Activated B cell treated with CpG ODN at 0.5 μM for 24 hours (primary cell): ENCODE measurements at places on chromosomes 11 and 22.
A peak's percentile ranks its signal among the peaks of the same experiment; 100 is the strongest.

GRCh38 chr11:37512156-37512780, 914.2 kb upstream of the RAG2 start:
- no peaks in the 10 kb centered on the region for H3K27me3 ChIP-seq
- no peaks in the 10 kb centered on the region for H3K36me3 ChIP-seq
- DNase-seq, result no peak
- H3K27ac ChIP-seq, result no peak overlapping the region
- H3K4me1 ChIP-seq, result no peaks in the 10 kb centered on the region

- no peak overlapping the region for H3K27ac ChIP-seq
- H3K36me3 ChIP-seq, result no peaks in the 10 kb centered on the region
Measured at GRCh38 chr22:32830473-32830872, 29.0 kb downstream of the TIMP3 start.

DNA sequence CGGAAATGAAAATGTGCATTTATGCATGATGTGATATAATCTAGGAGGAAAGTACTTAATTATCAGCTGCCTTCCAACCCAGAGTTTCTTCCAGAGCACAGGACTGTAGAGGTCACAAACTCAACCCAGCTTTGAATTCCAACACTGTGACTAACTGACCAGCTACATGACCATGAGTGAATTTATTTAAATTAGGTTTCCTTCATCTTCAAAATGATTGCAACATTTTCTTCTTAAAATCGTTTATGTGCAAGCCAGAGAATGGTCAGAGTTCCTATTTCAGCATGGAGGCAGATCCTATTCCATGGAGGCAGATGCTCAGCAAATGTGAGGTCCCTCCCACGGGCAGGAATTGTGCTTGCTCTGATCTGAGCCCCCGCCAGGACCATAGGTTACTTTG, 42.4 kb downstream of the OSBP start:
- no peaks in the 10 kb centered on the region for H3K27me3 ChIP-seq
- no peak for DNase-seq
- no peak overlapping the region for H3K4me3 ChIP-seq
- no peak overlapping the region for H3K27ac ChIP-seq
- H3K4me1 ChIP-seq, result no peaks in the 10 kb centered on the region
- peaks cover 35% of the 10 kb centered on the region for H3K36me3 ChIP-seq

- H3K27me3 ChIP-seq, result peaks cover 13% of the 10 kb centered on the region
- H3K27ac ChIP-seq, result no peak overlapping the region
- no peak overlapping the region for H3K4me3 ChIP-seq
- no peaks in the 10 kb centered on the region for H3K4me1 ChIP-seq
Measured at GRCh38 chr22:32448980-32449379, 15.3 kb downstream of the BPIFC start.

GRCh38 chr11:57638811-57639320, 10.8 kb downstream of the YPEL4 start:
- H3K4me3 ChIP-seq, result peak overlapping the region; percentile 86
- no peak for DNase-seq
- peaks cover 27% of the 10 kb centered on the region for H3K4me1 ChIP-seq

DNA sequence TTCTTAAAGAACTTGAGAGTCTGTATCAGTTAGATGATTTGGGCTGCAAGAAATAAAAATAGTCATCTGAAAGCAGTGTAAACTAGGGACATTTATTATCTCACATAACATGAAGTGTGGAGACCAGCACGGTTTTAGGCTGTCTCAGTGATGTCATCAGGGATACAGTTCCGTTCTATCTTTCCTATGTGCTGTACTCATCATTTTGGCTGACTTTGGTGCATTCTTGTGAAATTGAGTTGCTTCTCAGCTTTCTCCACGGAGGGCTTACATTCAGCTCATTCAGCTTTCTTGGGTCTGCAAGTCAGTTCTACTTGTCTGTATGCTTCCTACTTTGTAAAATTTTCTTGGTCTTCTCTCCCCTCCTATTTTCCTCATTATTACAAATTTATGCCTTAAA, 51.8 kb upstream of the LIN7C start:
- H3K4me3 ChIP-seq, result no peak overlapping the region
- no peak for DNase-seq
- H3K27ac ChIP-seq, result no peak overlapping the region
- H3K27me3 ChIP-seq, result no peaks in the 10 kb centered on the region
- H3K4me1 ChIP-seq, result no peaks in the 10 kb centered on the region

DNA sequence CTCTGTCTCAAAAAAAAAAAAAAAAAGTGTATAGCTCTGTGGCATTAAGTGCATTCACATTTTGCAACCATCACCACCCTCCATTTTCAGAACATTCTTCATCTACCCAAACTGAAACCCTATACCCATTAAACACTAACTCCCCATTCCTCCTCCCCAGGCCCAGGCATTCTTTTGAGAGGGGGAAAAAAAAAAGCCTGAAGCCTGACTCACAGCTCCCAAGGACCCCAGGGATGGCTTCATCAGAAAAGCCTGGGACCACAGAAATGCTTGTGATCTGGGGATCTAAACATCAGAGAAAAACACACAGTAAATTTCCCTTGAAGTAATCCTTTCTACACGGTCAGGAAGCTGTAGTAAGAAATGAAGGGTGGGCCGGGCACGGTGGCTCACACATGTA, 10.7 kb upstream of the GTSE1 start:
- no peaks in the 10 kb centered on the region for H3K27me3 ChIP-seq
- no peak overlapping the region for H3K27ac ChIP-seq
- H3K4me1 ChIP-seq, result peaks cover 47% of the 10 kb centered on the region
- DNase-seq, result no peak

DNA sequence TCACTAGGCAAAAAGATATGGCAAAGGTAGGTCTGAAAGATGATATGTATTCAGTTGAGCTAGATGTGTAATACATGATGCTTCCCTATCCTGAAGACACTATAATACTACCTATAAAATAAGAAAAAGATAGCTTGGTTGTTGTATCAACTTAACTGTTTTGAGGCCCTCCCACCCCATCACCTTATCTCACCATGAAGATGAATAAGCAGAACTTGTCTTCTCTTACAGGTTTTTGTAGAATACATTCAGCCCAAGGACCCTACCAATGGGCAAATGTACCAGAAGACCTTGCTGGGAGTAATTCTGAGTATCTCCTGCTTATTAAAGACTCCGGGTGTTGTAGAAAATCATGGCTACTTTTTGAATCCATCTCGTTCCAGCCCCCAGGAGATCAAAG, 13.9 kb downstream of the UBE4A start:
- no peak overlapping the region for H3K4me3 ChIP-seq
- peaks cover 97% of the 10 kb centered on the region for H3K36me3 ChIP-seq
- no peak overlapping the region for H3K27ac ChIP-seq
- DNase-seq, result no peak

- no peak overlapping the region for H3K4me3 ChIP-seq
- peaks cover 17% of the 10 kb centered on the region for H3K27me3 ChIP-seq
- no peaks in the 10 kb centered on the region for H3K36me3 ChIP-seq
- H3K4me1 ChIP-seq, result no peaks in the 10 kb centered on the region
- DNase-seq, result no peak
Measured at GRCh38 chr22:25898707-25899365, 156.8 kb downstream of the MYO18B start.

DNA sequence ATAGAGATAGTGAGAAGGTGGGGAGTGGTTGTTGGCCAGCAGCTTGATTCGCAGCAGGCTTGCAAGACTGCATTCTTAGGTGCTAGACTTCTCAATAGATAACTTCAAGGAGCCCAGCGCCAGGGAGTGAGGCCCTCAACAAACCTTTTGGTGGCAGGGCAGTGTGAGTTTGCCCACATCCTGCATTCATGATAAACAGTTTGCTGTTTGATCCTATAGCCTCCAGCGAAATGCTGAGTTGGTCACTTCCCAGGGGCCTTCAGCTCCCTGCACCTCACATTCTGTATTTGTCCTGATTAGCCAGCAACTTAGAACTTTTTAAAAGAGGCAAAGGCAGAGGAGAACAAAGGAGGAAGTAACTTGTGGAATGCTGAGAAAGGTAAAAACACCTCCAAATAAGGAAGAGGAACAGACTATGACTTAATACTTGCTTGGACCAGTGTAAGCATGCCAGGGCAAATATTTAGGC, 25.1 kb downstream of the OR10A6 start:
- peaks cover 21% of the 10 kb centered on the region for H3K27me3 ChIP-seq
- no peaks in the 10 kb centered on the region for H3K4me1 ChIP-seq
- no peak overlapping the region for H3K27ac ChIP-seq

DNA sequence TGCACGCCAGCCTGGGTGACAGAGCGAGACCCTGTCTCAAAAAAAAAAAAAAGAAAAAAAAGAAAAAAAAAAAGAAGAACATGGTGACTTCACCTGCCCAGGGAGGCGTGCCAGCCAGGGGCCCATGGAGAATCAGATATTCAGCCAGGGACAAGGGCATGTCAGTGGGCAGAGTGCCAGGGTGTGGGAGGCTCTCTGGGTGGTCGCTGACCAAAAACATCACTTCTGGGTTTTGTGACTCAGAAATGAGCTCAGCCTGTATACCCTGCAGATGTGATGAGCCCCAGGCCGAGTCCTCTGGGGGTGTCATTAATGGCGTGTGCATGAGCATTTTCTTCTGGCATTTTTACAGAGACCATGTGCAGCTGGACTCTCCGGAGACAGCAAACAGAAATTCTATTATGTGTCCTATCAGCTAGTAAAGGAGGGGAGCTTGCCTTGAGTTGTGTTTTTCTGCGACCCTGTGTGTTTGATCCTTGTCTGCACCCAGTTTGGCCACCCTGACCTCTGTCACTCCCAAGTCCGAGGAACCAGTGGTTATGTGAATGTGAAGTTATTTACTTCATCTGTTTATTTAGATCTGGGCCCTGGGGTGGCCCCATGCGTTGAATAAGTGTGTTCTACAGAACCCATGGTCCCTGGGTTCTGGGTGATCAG, 53.6 kb downstream of the BCR start:
- no peak overlapping the region for H3K27ac ChIP-seq
- peaks cover 20% of the 10 kb centered on the region for H3K4me1 ChIP-seq
- H3K36me3 ChIP-seq, result peaks cover 9% of the 10 kb centered on the region
- no peak overlapping the region for H3K4me3 ChIP-seq
- no peaks in the 10 kb centered on the region for H3K27me3 ChIP-seq

DNA sequence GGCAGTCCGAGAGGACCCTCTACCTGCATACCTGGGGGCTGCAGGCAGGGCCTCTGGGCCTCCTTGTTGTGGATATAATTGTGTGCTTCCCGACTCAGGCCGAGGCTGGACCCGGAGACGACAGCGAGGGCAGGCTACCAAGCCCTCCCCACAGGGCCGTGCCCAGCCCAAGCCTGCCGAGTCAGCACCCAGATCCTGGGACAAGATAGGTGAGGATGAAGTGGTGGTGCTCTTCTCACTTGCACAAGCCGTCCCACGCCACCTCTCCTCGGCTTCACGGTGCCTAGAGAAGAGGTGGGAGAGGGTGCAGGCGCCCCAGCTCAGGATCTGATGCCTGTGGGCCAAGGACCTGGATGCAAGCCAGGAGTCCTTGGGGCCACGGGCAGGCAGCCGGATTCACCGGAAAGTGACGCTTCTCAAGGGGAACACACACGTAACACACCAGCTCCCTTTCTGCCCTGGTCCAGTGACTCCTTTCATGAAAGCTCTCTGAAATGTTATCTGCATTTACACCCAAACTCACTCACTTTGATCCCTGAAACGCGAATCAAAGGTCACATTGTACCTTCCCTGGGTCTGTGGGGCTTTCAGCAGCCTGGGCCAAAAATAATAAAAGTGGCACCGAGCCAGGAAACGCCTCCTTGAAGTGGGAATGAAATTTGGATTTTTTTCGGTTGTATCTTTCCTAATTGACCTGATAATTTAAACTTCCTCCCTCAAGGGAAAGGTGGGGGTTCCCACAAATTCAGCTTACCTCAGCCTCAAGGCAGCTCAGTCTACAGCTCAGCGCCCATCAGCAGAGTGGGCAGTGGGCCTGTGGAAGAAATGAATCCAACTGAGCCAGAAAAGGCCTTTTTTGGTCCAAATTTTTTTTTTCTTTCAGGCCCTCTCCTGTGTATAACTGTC, 1.1 kb upstream of the GNB1L start:
- peaks cover 10% of the 10 kb centered on the region for H3K36me3 ChIP-seq
- DNase-seq, result peak; percentile 34
- H3K27me3 ChIP-seq, result no peaks in the 10 kb centered on the region
- peak overlapping the region; percentile 91 for H3K4me3 ChIP-seq
- peaks cover 39% of the 10 kb centered on the region for H3K4me1 ChIP-seq

GRCh38 chr11:45017329-45017728, 66.6 kb upstream of the TP53I11 start:
- no peaks in the 10 kb centered on the region for H3K36me3 ChIP-seq
- peaks cover 6% of the 10 kb centered on the region for H3K27me3 ChIP-seq
- H3K27ac ChIP-seq, result no peak overlapping the region
- no peak overlapping the region for H3K4me3 ChIP-seq
- H3K4me1 ChIP-seq, result peaks cover 25% of the 10 kb centered on the region
- DNase-seq, result no peak

DNA sequence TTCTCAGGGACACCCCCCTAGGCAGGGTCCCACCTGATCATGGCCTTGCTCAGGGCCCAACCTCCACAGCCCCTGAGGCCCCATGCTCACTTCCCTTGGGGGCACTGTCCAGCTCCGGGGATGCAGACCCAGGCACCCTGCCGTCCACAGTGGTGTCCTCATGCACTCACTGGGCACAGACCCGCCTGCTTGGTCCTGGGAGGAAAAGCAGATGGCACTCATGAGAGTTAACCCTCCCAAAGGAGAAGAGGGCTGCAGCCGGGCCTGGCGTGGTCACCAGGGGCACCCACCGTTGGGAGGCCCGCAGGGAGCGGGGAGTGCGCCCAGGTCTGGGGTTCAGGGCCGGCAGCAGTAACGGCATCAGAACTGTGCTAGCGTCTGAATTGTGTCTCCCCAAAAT, 1270.9 kb downstream of the BRD1 start:
- H3K4me3 ChIP-seq, result no peak overlapping the region
- no peaks in the 10 kb centered on the region for H3K27me3 ChIP-seq
- no peak overlapping the region for H3K27ac ChIP-seq

GRCh38 chr11:94417386-94417987, 16.3 kb upstream of the GPR83 start:
- no peaks in the 10 kb centered on the region for H3K27me3 ChIP-seq
- H3K4me3 ChIP-seq, result no peak overlapping the region
- H3K27ac ChIP-seq, result no peak overlapping the region
- peaks cover 57% of the 10 kb centered on the region for H3K36me3 ChIP-seq
- no peaks in the 10 kb centered on the region for H3K4me1 ChIP-seq

- peak within 1 kb of the TSS; percentile 77 for H3K4me3 ChIP-seq
- H3K36me3 ChIP-seq, result no peaks in the 10 kb centered on the region
- peaks cover 34% of the 10 kb centered on the region for H3K27me3 ChIP-seq
- DNase-seq, result peak; percentile 67
Measured at GRCh38 chr11:61752117-61752924, at the start of gene MYRF. TSS of gene MYRF (plus strand) at chr11:61752636. CDS start at chr11:61752745, 109 bp downstream.
